ENCODE measurements at places on chromosomes 13 and 19.

DNA sequence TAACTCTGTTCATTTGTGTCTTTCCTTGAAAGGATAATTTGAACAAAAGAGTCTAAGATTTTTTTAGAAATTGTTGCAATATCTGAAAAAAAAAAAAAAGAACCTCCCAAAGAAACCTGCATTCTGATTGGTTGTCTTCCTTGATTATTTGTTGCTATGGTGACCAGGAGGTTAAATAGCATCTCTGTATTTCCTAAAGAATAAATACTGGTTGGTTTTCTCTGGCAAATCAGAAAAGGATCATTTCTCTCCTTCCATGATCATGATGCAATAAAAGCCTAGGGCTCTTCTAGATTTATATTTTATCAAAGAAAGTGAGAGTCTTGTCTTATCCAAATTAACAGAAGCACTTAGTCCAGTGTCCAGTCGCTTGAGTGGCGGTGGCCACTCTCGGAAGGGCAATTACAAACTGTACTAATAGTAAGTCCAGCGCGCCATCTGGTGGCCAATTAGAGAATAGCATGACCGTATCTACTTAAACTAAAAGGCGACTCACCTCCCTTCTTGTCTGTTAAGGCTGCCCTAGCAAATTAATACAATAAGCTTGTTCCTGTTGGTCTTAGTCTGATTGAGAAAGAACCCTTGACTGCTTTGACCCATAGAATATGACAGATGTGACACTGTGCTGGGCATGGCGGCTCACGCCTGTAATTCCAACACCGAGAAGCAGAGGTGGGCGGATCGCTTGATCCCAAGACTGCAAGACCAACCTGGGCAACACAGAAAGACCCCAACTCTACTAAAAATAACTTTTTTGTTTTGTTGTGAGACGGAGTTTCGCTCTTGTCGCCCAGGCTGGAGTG, 47.0 kb upstream of the PNMA8B start:
- peak; percentile 80 for DNase-seq

DNA sequence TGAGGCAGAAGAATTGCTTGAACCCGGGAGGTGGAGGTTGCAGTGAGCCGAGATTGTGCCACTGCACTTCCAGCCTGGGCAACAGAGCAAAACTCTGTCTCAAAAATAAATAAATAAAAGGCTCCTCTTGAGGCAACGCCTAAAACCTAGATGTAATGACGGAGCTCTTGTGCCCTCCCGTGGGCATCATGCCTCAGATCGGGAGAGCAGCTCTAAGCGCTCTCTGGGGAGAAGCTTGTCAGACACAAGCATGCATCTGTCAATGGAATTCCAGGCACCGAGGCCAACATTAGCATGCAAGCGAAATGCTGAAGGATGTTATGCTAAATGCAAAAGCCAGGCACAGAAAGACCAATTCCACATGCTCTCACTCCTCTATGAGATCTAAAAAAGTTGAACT, 45.6 kb upstream of the MRI1 start:
- no peak for DNase-seq

DNA sequence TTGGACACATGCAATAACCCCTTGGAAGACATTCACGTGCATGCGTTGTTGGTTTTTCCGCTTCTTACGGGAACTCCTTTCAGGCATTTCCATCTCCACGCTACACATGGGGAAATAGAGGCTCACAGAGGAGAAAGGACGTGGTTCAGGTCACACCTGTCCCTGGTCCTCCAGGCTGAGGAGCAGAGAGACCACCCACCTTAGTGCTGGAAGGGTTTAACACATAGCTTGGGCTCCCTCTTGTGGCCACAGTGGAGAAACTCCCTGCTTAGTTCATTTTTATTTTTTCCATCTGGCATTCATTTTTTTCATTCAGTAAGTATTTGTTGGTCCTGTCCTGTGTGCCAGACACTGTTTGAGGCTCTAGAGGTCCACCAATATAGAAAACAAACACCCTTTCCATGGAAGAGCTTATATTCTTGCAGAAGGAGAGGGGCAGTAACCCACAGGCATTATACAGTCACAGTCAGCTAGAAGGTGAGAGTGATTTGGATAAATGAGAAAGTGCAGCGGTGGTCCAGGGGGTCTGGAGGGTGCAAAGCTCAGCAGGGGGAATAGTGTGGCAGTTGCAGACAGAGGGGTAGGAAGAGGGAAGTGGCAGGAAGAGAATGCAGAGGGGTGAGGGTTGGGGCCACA, 24.2 kb upstream of the TTYH1 start:
- peak; percentile 68 for DNase-seq

DNA sequence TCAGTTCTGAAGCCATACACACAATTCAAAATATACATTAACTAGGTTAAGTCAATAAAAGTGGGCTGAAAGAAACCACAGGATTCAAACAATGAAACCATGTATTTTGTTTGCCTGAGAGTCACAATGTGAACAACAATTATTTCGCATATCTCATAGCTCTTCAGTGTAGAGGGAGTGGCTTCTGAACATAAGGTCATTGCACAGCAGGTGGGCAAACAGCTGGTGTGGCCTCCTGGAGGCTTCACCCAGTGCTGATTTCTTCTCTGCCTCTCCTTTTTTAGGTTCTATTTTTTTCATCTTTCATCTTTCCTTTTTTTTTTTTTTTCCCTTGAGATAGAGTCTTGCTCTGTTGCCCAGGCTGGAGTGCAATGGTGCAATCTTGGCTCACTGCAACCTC, 40.4 kb upstream of the ZNF254 start:
- no peak for DNase-seq

DNA sequence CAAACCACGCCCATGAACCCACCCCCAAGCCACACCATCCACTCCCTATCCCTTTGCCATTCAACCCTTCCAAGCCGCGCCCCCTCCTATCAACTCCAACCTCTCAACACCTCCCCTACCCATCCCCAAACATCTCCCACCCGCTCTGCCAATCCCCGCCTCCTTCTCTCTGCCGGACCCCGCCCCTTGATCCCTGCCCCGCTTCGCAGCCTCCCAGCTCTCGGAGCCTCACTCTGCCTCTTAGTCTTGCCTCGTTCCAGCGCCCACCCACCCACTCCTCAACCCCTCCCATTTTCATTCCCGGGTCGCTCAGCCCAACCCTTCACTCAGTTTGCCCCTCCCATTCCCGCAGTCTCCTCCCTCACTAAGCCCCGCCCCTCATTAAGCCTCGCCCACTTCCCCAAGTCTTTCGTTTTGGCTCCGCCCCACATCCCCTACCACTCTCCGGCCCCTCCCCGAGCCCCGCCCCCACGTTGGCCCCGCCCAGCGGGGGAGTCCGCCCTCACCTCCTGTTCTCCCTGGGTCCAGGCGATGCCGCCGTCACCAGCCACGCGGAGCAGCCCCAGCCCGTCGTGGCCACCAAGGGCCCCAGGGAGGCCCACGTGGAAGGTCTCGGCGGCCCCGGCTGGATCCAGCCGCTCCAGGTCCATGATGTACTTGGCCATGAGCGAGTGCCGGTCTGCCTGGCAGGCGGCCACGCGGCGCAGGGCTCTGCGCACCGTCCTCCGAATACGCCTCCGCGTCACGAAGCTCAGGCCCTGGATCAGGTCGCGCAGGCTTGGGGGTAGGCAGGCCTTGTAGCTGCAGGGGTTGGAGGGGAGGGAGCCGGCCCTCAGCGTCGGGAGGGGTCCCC, 5.7 kb downstream of the JAK3 start:
- peak; percentile 50 for DNase-seq

- DNase-seq, result no peak
Measured at GRCh38 chr13:25686831-25687470, 315.2 kb downstream of the ATP8A2 start.

DNA sequence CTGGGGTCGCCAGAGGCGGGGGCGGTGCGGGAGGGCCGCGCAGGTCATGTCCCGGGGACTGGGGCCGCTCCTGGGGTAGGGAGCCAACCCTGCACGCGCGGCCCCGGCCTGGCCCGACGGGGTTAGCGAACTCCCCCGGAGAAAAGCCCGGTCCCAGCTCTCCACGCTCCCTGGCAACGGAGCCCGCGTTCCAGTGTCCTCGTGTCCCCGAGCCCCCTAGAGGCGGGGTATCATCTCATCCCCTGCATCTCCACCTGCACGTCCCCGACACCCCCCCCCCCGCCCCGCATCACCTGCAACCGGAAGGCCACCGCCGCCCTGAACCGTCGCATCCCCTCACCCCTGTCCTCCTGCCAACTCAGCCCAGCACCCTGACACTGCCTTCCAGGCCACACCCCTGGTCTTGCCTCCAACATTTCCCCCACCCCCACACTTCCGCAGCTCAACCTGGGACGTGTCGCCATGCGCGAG, 2.7 kb downstream of the WDR88 start:
- peak; percentile 49 for DNase-seq

All from activated T-cell treated with anti-CD3 and anti-CD28 coated beads, Interleukin-2, amount 50 U/mL, for 4 hours (primary cell).